ENCODE measurements at places on chromosomes 7 and 10.
A peak's percentile ranks its signal among the peaks of the same experiment; 100 is the strongest.

DNA sequence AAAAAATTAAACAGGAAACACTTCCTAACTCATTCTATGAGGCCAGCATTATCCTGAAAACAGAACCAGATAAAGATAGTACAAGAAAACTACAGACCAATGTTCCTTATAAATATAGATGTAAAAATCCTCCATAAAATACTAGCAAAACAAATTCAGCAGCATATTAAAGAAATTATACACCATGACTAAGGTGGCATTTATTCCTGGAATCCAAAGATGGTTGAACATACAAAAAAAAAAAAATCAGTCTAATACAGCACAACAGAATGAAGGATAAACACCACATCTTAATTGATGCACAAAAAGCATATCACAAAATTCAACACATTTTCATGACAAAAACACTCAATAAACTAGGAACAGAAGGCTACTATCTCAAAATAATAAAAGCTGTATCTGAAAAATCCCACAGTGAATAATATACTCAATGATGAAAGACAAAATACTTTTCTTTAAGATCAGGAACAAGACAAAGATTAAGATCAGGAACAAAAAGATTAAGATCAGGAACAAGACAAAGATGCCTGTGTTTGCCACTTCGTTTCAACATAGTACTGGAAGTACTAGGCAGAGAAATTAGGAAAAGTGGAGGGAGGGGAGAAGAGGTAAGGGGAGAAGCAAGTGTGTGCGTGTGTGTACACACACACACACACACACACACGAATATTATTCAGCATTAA lies 95.6 kb downstream of the SNX13 start:
- no peaks in the 10 kb centered on the region for H3K27me3 ChIP-seq
- no peak for DNase-seq
- peaks cover 7% of the 10 kb centered on the region for H3K4me1 ChIP-seq
- no peak overlapping the region for H3K27ac ChIP-seq

GRCh38 chr7:105839266-105839665 lies 37.1 kb downstream of the ATXN7L1 start:
- no peak for DNase-seq
- no peaks in the 10 kb centered on the region for H3K27me3 ChIP-seq
- H3K36me3 ChIP-seq, result no peaks in the 10 kb centered on the region
- H3K4me1 ChIP-seq, result peaks cover 6% of the 10 kb centered on the region
- no peak overlapping the region for H3K27ac ChIP-seq
- H3K4me3 ChIP-seq, result no peak overlapping the region

GRCh38 chr10:79059859-79060379 lies 8.8 kb upstream of the ZMIZ1 start:
- peaks cover 35% of the 10 kb centered on the region for H3K4me1 ChIP-seq
- no peaks in the 10 kb centered on the region for H3K27me3 ChIP-seq

DNA sequence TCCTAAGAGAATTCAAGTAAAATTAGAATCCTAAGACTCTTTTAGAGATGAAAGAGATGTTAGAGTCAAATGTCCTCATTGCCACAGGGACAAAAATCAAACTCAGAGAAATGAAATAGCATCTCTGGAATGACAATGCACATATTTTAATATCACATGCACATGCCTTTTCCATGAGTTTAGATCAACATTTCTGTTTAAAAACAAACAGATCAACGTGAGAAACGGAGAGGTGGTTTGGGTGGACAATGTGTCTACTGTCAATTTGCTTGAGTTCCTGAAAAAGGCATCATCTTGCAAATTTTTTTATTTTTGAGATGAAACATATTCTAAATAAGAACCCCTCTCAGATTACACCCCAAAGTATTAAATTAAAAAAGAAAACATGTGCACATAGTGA lies 130.0 kb downstream of the CHRM2 start:
- no peak for DNase-seq
- H3K36me3 ChIP-seq, result peaks cover 10% of the 10 kb centered on the region
- no peak overlapping the region for H3K4me3 ChIP-seq
- H3K27me3 ChIP-seq, result no peaks in the 10 kb centered on the region
- peaks cover 8% of the 10 kb centered on the region for H3K4me1 ChIP-seq

- no peaks in the 10 kb centered on the region for H3K36me3 ChIP-seq
- H3K4me1 ChIP-seq, result no peaks in the 10 kb centered on the region
These were observed 259.5 kb upstream of the CTBP2 start for GRCh38 chr10:125419831-125420230.

- H3K27ac ChIP-seq, result peak overlapping the region; percentile 4
- no peaks in the 10 kb centered on the region for H3K4me1 ChIP-seq
- H3K36me3 ChIP-seq, result peaks cover 31% of the 10 kb centered on the region
- no peaks in the 10 kb centered on the region for H3K27me3 ChIP-seq
- H3K4me3 ChIP-seq, result no peak overlapping the region
These were observed 72.0 kb downstream of the UBE3C start for GRCh38 chr7:157210682-157211081.

GRCh38 chr10:97503406-97503805 lies 4.7 kb downstream of the UBTD1 start:
- peaks cover 21% of the 10 kb centered on the region for H3K27me3 ChIP-seq
- H3K4me3 ChIP-seq, result no peak overlapping the region
- no peaks in the 10 kb centered on the region for H3K36me3 ChIP-seq
- no peak for DNase-seq

Data from cardiac muscle cell (in vitro differentiated cells and primary cell).